Fibroblast of skin of right quadriceps (primary cell): ENCODE measurements at places on chromosomes 4 and X.
A peak's percentile ranks its signal among the peaks of the same experiment; 100 is the strongest.

DNA sequence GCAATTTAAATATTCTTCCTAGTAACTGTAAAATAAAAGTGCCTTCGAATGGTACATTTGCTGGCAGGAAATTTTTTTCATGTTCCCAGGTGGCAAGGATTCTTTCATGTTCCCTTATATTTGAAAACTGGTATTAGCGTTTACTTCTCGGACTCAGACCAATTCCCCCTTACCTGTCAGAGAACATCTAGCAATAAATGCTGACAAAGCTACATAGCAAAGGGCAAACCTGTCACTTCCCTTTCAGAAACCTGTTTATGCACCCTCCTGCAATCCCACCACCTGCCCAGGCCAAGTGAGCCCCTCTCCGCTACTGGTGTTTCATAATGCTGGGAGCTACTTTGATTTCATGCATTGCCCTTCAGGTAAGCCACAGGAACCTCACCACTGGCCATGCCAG lies 98.2 kb downstream of the HPRT1 start:
- DNase-seq, result no peak

- DNase-seq, result peak; percentile 11
These were observed 793 bp downstream of the GRIA3 start for GRCh38 chrX:123184866-123185276.

- no peak for DNase-seq
These were observed 27.4 kb downstream of the TRAPPC11 start for GRCh38 chr4:183686461-183686860.

DNA sequence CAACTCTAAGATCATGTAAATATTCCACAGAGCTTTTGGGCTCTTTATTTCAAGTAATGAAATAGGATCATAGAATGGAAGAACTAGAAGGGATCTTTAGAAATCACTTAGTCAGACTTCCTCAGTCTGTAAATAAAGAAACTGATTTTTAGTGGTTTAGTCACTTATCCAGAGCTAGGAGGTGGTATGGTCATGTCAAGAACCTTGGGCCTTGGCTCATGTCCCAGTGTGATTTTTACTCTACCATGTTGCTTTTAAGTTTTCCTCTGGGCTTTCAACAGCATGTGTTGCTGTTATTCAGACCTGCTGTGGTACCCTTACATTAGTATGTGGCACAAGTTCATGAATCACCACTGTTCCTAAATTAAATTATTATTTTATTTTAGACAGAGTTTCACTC lies 184.9 kb downstream of the FRAS1 start:
- peak; percentile 44 for DNase-seq

DNA sequence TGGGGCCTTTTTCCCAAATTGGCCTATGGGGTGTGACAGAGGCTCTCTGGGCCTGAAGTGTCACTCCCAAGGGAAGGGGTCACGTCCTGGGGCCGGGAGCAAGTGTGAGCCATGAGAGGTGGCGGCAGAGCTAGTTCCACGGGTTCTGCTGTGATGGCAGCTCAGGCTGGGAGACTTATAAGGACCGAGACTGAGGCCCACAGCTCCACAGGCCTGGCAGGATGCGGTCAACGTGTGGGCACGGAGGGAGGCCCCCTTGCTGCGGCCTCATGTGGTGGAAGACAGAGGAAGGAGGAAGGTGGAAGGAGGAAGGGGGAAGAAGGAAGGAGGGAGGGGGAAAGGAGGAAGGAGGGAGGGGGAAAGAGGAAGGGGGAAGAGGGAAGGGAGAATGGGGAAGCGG lies 7.2 kb upstream of the CPLX1 start:
- no peak for DNase-seq

- DNase-seq, result no peak
These were observed 68.2 kb downstream of the FAM193A start for GRCh38 chr4:2604614-2605013.

DNA sequence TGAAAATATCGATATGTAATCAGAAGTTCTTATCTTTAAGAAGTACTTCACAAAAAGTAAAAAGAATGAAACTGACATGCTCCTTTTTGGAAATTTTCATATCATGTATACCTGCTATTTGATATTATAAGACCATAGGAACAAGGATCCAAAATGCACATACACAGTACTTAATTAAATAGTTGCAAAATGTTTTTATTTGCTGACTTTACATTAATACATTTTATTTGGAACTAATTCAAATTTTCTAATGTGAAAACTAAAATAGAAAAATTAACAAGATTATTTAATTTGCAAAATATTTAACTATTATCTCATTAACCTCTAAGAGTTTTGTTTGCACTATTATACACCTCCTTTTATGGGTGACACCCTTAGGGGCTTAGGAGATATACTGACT lies 155.0 kb downstream of the TRAM1L1 start:
- DNase-seq, result no peak

GRCh38 chrX:75114638-75115037 lies 41.4 kb downstream of the ABCB7 start:
- no peak for DNase-seq
